Lung (tissue), 17 donors: ENCODE measurements at places on chromosomes 1 and 21. TPM values are rescaled to one million over a fixed set of nuclear protein-coding genes. Genes with fewer than 3 reads are reported as not detected.

Gene ARL8A
- 27.8 TPM for total RNA-seq

Gene ZCCHC17
- total RNA-seq = 19.3 TPM

DNA sequence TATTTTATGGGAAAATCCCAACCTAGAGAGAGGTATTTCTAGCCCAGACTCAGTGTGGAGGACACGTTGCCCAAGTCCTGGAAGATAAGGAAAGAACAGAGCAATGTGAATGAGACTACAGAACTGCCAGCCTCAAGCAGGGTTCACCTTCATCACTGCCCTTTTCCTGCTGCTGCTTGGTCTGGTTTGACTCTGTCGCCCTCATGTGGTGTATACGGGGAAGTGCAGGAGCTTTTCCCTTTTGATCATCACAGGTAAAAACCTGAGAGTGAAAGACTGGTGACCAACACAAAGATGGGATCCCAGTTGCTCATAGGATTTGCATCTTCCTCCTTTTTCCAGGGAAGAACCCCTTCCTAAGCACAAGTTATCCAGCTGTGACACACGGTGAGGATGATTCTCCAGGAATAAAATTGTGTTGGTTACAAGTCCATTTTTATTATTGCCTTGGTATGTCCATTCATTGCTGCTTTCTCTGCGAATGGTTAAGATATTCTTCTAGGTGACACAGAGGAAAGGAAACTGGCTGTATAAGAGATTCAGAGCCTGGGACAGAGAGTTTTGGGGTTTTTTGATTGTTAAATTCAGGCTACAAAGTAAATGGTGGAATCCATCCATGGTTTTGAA is 89.5 kb upstream of the CD53 start:
- DNase-seq = peak; percentile 63

DNA sequence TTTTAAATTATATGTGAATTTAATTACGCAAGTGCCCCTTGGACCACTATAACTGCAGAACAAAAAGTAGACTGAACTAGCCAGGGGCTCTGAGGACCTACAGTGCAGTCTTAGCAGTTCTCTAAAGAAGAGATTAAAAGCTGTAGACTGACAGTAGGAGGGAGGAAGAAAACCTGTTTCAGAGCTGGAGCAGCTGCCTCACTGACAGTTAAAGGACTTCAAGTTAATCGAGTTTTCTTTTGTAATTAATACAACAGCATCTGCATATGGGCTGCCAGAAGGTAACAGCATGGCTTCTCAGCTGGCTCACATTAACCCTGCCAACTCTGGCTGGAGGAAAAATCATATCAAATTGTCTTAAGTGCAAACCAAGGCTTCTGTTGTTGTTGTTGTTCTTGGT is 19.9 kb downstream of the DSTYK start:
- peak; percentile 76 for DNase-seq

GRCh38 chr1:9115351-9116205 is 13.3 kb downstream of the GPR157 start:
- DNase-seq = peak; percentile 85

DNA sequence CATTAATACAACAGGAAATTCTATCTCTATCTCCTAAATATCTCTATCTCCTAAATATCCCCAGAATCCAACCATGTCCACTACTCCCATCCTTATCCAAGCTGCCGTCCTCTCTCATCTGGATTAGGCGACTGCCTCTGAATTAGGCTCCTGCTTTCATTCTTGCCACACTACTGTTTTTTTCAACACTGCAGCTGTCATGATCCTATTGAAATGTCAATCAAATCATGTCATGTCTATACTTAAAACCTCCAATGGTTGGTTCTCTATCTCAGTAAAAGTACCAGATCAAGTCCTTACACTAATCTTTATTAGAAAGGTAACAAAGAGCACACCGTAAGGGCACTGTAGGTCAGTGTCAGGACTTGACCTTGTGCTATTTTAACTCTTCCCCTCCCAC is 82.0 kb upstream of the NFIA start:
- no peak for DNase-seq

Gene MECR
- 30.1 TPM for total RNA-seq

GRCh38 chr1:47179988-47180563 is 9.8 kb downstream of the PDZK1IP1 start:
- DNase-seq = no peak

DNA sequence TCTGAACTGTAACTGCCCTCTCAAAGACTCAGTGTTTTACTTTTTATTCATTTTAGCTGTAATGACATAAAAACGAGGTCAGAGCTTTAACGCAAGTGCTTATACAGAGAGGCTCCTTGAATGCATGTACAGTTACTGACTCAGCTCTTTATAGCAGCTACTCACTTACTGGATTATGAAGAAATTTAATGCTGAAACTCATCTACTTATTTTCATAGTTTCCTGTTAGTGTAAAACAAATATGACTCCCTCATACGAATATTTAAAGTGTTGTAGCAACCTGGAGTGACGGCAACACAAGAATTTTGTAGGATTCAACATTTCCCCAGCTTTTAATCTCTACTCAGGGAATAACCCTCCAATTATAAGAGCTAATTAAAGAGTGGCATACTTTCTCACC is 32.7 kb downstream of the ADSS2 start:
- DNase-seq = no peak

DNA sequence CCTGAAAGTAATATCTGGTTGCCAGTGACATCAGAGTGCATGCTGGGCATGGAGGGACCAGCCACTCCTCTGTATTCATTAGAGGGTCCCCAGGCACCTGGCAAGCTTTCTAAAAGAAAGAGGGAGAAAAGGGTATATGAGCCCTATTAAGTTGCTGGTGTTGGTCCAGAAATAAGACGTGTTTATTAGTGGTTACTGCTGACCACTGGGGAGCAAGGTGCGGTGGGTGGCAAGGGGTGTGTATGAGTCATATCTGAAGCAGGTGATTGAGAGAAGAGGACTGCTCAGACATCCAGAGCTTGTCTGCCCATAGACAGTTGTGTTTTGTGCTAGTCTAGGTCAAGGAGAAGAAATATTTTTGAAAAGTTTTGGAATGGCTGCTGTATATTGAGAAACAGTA is 298.1 kb downstream of the TM2D1 start:
- no peak for DNase-seq

- DNase-seq = peak; percentile 43
Observed at GRCh38 chr1:167401260-167401873, 117.0 kb downstream of the CD247 start.

Gene TNFRSF8
- 1.6 TPM for total RNA-seq

Gene KIF14
- total RNA-seq = 0.34 TPM

Gene F5
- total RNA-seq = 3.4 TPM

- DNase-seq = no peak
Observed at GRCh38 chr1:223479261-223479660, 86.0 kb downstream of the CCDC185 start.

- DNase-seq = no peak
Observed at GRCh38 chr1:84687714-84688462, 2.4 kb downstream of the SSX2IP start.

Gene TMEM82
- total RNA-seq = not detected

DNA sequence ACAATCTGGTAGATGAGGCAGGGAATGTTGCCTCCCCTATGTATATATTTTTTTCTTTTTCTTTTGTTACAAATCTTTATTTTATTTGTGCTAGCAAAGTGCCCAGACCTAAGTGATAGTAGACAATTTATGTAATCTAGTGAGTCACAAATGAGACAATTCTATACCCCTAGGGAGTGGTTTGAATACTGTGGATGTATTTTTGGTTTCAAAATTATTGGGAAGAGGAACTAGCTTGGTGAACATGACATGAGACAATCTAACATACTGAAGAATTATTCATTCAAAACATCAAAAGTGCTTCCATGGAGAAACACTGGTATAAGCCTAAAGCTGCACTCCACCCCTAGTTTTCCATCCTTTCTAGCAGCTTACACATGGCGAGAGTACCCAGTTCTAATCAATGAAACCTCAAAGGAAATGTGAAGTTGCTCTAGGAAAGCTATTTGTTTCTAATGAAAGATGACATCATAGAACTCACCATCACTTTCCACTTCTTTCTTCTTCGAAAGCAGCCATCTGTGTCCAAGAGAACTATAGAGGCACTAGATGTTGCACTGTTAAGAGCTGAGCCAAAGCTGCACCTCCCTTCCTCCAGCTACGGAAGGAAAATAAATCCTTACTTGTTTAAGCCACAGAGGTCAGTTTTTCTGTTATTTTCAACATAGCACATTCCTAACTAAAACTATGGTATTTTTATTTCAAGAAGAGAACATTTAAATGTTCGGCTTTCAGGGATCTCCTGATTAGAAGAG is 764.6 kb downstream of the LTN1 start:
- no peak for DNase-seq

- DNase-seq = no peak
Observed at GRCh38 chr1:157077394-157077793, 22.2 kb downstream of the ETV3L start.

GRCh38 chr1:47635111-47635510 is 197.3 kb downstream of the FOXD2 start:
- DNase-seq = no peak

GRCh38 chr1:177346790-177347359 is 176.1 kb downstream of the BRINP2 start:
- no peak for DNase-seq

- DNase-seq = peak; percentile 69
Observed at GRCh38 chr1:97070376-97070775, 348.8 kb downstream of the PTBP2 start.

DNA sequence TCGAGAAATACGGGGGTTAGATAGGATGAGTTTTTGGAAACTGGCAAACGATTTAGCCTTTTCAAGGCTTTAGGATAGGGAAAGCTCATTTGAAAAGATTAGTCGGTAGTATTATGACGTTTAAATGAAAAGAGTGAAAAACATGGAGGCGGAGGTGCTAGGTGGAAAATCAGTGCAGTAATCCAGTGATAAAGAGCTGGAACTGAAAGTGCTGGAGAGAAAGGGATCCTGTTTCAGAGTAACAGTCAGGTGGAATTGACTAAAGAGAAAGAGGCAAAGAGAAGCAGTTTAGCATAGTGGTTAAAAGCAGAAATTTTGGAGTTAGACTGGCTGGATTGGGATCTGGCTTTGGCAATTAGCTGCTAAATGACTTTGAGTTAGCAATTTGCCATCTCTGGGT is 945 bp downstream of the WDR3 start:
- DNase-seq = no peak

Gene SELL
- total RNA-seq = 15.1 TPM

- peak; percentile 68 for DNase-seq
Observed at GRCh38 chr1:110674337-110675059, at the start of gene KCNA3. Gene KCNA3 (minus strand): TSS chr1:110674940. CDS start chr1:110674809, 131 bp downstream.

DNA sequence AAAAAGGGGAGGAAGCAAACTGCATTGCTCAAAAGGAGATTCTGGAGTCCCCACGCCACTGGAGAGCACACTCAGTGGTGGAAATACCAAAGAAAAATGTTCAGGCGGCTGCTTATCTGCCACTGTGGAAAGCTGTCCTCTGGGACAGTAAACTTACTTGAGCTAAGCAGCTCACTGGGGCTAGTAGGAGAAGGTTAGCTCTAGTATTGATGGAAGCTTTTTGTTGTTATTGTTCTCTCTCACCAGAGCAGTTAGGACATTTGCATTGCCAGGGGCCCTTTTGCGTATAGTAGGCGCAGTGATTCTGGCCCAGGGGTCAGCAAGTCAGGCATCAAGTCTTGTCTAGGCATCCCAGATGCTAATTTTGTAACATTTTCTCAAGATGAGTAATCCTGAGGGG is 15.6 kb downstream of the BACE2 start:
- no peak for DNase-seq

DNA sequence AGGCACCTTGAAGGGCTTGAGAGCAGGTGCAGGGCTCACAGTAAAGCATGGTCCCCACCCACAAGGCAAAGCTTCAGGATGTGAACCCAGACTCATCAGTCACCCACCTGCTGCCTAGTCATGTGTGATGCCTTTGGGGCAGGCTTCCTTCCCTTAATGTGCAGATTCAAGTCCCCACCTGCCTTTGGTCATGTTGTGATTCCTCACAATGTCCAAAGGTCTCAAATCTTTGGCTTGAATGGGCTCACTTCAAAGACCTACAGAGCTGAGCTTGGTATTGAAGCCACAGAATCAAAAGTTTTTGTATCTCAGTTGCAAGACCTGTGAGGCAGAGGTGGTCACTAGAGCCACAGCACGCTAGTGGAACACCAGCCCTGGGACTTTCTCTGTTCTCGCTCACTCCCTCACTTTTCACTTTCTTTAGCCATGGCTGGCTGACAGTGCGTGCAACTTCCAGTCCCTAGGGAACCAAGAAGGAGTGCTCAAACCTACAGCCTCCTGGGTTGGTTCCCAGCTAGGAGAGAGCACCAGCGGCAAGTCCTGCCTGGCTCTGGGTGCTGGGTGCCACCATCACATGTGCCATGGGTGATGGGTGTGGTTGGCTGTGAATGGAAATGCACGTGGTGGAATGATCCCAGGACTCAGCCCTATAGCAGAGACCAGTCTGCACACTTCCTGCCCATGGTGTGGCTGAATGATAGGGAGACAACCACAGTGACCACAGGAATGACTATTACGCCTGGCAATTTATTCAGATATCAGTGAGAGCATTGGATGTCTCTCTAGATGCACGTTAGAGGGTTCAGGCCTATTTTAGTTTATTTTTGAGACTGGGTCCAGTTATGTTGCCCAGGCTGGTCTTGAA is 26.4 kb upstream of the CLIC6 start:
- DNase-seq = no peak

Gene NES
- total RNA-seq = 57.4 TPM

Gene PRUNE1
- total RNA-seq = 12.9 TPM

Gene HES4
- 47.9 TPM for total RNA-seq

DNA sequence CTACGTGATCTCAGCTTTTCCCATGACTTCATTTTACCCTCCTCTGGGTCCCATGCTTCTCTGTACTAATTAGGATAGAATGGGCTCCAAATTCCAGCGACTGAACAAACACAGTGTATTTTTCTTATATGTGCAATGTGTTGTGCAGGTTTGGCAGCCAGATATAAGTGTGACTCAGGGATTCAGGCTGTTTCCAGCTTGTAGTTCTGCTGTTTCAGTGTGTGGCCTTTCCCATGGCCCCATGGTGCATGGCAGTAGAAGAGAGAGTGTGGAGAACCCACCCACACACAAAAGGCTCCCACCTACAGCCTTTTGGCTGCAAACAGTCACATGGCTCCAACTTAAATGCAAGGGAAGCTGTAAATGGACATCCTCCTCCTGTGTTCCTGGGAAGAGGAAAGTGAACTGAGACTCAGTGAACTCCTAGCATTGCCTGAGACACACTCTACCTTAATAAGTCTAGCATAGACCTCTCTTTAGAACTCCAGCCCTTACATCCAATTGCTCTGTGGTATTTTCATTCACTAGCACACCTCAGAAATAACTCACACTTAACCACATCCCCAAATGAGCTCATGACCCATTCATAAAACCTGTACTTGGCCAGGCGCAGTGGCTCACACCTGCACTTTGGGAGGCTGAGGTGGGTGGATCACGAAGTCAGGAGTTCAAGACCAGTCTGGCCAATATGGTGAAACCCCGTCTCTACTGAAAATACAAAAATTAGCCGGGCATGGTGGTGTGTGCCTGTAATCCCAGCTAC is 58.7 kb downstream of the KIAA0040 start:
- no peak for DNase-seq

GRCh38 chr1:160997323-160998038 is 23.5 kb downstream of the F11R start:
- DNase-seq = peak; percentile 47
